ENCODE measurements at places on chromosomes 4 and X.

- DNase-seq, result no peak
These were observed 7.3 kb upstream of the CCNI start for GRCh38 chr4:77082886-77083608.

DNA sequence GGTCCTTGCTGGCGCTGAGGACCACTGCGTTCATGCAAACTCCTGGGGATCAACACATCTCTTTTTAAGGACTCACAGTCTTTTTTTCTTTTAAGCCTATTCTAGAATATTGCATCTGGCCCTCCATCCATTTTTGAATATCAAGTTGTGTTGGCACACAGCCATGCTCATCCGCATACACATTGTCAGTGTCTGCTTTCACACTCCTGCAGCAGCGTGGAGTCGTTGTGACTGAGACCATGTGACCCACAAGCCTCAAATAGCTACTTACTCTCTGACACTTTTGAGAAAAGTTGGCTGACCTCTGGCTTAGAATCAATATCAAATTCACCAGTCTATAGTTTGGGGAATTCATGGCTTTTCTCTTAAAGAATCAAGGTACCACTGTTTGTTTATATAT lies 191.8 kb upstream of the S100G start:
- no peak for DNase-seq

GRCh38 chr4:145870155-145871020 lies 68.2 kb downstream of the ZNF827 start:
- DNase-seq, result no peak

GRCh38 chrX:80246271-80246670 lies 174.0 kb upstream of the TENT5D start:
- no peak for DNase-seq

- no peak for DNase-seq
These were observed 68.9 kb downstream of the INPP4B start for GRCh38 chr4:142777045-142777743.

DNA sequence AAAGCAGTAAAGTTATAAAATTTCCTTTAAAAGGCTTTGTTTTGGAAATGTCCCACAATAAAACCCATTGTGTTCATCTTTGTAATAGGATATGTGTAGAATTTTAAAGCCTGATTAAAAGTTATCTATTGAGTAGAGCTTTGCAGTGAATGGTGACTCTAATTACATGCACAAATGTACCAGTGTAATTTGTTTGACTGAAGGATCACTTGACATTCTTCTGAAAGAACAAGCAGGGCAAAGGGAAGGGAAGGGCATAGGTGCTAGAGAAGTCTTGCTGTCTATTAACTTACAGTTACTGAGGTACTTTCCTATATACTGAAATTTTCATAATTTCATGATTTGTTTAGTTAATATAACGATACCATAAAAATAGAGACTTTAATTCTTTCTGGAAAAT lies 70.8 kb downstream of the STIM2 start:
- no peak for DNase-seq

- DNase-seq, result no peak
These were observed 31.2 kb downstream of the CHM start for GRCh38 chrX:86016139-86016538.

DNA sequence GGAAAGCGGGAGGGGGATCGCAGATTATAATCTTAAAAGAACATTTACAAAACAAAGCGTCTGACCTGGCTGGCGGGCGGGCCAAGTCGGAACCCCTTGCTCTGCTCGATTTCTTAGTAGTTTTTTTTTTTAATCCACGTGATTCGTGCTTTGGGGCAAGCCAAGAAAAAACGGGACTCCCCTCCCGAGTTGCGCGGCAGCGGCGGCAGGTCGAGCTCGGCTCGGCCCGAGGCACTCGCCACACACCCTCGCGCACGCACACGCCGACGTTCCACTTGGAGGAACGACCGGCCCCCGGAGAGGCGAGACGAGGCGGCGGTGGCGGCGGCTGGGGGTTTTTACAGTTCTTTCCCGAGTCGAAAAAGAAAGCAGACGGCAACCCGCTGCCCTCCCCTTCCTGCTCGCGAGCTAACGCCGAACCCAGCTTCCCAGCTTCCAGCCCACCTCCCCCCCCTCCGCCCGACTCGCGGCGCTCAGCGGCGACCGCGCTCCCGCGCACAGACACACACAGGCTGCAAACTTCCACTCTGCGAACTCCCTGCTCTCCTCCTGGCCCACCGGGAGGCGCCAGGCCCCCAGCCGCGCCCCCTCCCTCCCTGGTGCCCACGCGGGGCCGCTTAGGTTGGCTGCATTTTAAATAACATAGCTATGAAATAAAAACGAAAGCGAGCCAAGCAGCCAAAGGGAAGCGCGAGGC lies 1.2 kb downstream of the BCOR start:
- peak; percentile 51 for DNase-seq

- no peak for DNase-seq
These were observed 18.3 kb upstream of the PITX2 start for GRCh38 chr4:110641218-110641617.

GRCh38 chr4:93289241-93289640 lies 539.3 kb upstream of the ATOH1 start:
- no peak for DNase-seq

- DNase-seq, result no peak
These were observed 1.4 kb downstream of the CD99 start for GRCh38 chrX:2692221-2693112.

DNA sequence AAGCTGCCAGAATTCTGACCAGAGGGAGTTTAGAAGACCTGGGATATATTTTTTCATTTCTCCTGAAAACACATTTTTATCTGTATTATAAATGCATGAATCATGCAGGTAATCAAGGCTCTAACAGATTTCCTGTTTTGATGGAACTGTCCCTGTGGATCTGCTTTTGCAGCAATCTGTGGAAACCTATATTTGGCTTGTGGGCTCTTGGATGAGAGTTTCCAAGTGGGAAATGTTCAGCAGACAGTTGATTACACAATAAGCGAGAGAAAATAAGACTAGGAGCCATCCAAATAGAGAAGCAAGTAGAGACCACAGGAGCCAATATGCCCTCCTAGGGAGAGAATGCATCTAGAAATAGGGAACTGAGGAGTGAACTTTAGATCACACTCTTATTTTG lies 105.0 kb downstream of the NDST3 start:
- no peak for DNase-seq

- DNase-seq, result no peak
These were observed 380.6 kb upstream of the SPOCK3 start for GRCh38 chr4:167614866-167615265.

- DNase-seq, result no peak
These were observed 451 bp downstream of the SOD3 start for GRCh38 chr4:24795666-24796381.

- no peak for DNase-seq
These were observed 46.9 kb upstream of the STIM2 start for GRCh38 chr4:26813698-26814097.

GRCh38 chrX:7068939-7069367 lies 78.6 kb upstream of the STS start:
- peak; percentile 2 for DNase-seq

DNA sequence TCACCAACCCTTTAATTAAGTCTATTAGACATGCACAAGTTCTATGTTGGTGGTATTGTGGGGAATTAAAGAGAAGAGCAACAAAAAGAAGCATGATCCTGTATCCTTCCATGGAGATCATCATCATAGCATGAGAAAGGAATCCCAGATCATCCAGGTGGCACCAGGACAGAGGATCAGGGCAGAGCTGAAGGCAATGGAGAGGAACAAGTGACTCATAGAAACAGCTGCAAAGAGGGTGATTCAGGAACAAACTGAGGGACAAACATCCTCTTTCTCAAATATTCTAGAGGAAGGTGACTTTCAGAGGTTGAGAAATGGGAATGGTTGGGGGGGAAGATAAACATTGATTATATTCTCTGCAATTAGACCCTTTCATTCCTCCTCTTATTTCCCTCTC lies 105.5 kb upstream of the OTUD4 start:
- no peak for DNase-seq

- DNase-seq, result no peak
These were observed 781.8 kb downstream of the FAM133A start for GRCh38 chrX:94455782-94456181.

DNA sequence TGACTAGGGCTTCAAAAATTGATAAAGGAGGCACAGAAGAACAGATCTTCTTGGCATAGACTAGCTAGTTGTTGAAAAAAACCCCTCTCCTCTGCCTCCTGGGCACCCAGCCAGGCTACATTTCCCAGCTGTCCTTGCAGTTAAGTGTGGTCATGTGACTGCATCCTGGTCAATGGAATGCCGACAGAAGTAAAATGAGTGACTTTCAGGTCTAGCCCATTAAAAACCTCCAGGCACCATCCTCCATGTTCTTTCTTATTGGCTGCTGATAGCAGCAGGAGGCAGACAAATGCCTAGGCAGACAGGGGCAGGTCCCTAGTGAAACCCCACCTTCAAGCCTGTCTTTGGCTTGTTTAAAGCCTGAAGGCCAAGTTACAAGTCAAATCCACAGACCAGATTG lies 35.3 kb downstream of the ATXN3L start:
- DNase-seq, result no peak

DNA sequence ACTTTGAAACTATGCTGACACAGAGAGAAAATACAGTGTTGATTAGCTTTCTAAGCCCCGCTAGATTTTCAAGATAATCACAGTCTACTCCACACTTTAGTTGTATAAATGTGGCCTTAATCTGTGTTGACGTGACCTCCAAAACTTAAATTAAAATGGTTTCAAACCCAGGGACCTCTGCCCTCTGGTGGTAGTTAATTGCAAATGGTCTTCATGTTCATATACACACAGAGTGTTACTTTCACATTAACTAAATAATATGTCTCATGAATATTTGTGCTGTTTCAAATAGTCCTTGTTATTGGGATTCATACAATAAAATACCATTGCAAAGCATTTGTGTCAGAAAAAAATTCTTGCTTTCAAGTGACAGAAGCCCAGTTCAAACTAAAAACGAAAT lies 64.3 kb downstream of the TASL start:
- no peak for DNase-seq

- no peak for DNase-seq
These were observed 67.1 kb upstream of the ENPP6 start for GRCh38 chr4:184284742-184285141.

GRCh38 chrX:933611-934010 lies 278.8 kb downstream of the CRLF2 start:
- no peak for DNase-seq

- no peak for DNase-seq
These were observed 1.0 kb downstream of the TNIP2 start for GRCh38 chr4:2754848-2755819.

DNA sequence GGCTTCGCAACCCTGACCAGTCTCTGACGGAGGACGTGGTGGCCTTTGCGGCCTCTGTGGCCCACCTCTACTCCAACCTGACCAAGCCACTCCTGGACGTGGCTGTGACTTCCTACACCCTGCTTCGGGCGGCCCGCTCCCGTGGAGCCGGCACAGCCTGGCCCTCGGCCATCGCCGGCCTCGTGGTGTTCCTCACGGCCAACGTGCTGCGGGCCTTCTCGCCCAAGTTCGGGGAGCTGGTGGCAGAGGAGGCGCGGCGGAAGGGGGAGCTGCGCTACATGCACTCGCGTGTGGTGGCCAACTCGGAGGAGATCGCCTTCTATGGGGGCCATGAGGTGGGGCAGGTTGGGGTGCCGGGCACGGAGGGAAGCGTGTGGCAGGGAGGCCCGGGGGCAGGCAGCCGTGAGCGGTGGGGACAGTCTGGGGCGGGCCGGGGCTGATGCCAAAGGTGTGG lies 1.2 kb downstream of the ABCD1 start:
- DNase-seq, result no peak

DNA sequence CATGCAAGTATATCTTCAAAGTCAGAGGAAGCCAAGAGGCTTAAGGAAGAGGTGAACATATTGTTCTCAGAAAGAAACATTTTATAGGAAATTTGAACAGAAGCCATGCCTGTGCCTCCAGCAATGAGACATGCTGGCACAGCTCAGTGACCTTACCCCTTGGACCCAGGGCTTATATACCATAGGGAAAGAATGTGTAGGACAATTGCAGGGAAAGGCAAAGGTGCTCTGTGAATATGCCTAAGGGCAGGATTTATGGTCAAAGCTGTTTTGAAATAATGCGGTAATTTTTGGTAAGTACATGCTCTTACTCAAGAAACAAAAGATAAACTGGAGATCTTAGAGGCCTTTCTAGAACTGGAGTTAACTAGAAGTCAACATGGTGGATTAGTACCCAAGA lies 568.8 kb downstream of the GRID2 start:
- no peak for DNase-seq

- peak; percentile 4 for DNase-seq
These were observed 540 bp downstream of the ZNF721 start for GRCh38 chr4:498328-498904.

DNA sequence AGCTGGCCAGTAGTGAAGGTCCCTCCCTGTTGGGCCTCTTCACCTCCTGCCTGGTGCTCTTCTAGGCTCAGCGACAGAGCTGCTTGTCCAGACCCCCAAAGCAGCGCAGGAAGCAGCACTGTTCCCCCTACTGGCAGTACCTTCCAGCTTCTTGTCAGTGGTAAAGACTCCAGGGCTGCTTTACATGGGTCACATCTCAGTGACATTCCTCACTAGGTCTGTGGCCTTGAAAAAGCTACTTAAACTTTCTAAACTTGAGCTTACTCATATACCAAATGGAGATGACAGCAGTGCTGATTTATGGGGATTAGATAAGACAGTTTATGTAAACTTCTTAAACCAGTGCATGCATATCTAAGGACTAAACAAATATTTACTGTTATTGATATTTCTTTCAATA lies 117.3 kb downstream of the FAT4 start:
- DNase-seq, result no peak

- DNase-seq, result no peak
These were observed 28.2 kb downstream of the WDR1 start for GRCh38 chr4:10088135-10089010.

DNA sequence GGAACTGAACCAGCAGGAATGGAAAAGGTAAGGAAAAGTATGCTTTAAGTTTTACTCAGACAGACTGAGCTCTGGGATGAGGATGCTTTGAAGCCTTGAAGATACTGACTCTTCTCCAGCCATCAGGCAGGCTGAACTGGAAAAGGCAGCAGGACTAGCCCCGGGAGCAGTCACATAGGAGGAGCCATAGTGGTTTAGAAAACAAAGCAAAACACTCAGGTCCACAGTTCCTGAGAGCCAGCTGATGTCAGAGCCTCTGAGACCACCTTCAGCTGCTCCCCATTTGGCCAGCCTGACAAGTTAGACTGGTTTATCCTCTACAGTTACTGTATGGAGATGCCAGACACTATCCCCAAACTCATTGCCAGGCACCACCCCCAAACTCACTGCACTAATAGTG lies 167.9 kb upstream of the CPEB2 start:
- DNase-seq, result no peak

DNA sequence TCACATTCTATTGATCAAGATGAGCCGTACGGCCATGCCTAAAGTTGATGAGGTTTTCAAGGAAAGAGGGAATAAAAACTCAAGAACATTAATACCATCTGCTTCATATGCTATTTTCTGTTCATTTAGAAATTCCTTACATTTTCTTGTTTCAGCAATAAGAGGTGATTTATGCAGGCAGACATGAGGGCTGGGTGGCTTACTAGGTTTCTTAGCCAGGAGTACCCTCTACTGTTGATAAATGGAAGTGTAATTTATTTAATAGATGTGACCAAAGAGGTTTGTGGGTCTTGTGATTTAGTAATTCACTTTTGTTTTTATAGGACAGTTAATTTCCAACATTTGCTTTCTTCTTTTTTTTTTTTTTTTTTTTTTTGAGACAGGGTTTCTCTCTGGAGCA lies 6.4 kb upstream of the SMIM9 start:
- DNase-seq, result peak; percentile 43
